ENCODE measurements at places on chromosomes 7 and 10. TPM values are rescaled to one million over a fixed set of nuclear protein-coding genes. Genes with fewer than 3 reads are reported as not detected.

- no peak for DNase-seq
Measured at GRCh38 chr10:124376411-124376810, 42.3 kb downstream of the OAT start.

- DNase-seq, result no peak
Measured at GRCh38 chr7:139854124-139854511, 25.1 kb downstream of the TBXAS1 start.

- DNase-seq, result peak; percentile 92
Measured at GRCh38 chr10:28628184-28628893, 49.0 kb upstream of the BAMBI start.

- no peak for DNase-seq
Measured at GRCh38 chr7:50475340-50475739, 25.2 kb upstream of the FIGNL1 start.

GRCh38 chr10:9807846-9808245 is 1209.8 kb upstream of the CELF2 start:
- DNase-seq, result no peak

DNA sequence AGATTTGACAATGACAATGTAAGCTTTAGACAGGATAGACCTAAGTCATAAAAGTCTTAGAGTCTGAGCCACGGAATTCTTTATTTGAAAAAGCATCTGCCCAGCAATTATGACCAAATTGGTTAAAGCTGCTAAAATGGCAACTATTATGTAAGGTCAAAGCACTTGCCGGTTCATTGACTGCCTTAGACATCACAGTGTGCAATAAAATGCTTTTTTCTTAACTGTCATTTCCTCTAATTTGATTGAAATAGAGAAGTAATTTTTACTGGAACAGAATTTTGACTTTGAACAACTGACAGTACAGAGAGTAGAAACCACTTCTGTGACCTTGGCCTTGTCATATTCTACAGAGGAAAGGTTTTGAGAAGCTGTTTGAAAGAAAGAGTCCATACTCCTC is 142.9 kb downstream of the THSD7A start:
- no peak for DNase-seq

GRCh38 chr10:101467286-101467770 is 113.4 kb downstream of the BTRC start:
- no peak for DNase-seq

- no peak for DNase-seq
Measured at GRCh38 chr10:114604357-114605130, 53.5 kb downstream of the ABLIM1 start.

DNA sequence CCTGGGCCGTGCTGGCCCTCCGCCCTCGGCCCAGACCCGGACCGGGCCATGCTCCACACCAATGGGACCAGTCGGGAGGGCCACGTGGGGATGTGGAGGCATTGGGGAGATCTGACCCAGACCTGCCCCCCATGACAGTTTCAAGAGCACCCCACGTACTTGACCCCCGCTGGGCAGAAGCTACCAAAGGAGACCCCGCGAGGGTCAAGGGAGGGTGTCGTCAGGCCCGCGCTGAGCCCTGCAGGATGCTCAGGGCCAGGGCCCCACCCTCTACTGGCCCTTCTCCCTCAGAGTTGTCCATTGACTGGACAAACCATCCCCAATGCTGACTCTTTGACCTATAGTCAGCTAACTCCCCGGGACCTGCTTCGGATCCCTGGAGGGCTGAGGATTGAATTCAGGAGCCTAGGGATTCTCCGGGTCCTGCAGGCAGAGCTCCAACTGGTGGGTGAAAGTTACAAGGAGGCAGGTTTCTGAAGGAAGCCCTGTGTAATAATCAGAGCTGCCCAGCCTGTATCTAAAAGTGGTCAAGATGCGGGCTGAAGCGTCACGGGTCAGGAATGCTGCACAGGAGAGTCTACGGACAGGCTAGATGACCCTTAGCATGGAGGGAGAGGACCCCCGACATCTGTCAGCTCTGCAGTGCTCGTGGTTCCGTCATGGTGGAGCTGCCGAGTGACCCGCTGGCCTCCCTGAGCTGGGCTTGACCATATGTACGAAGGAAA is 498 bp upstream of the CALHM2 start:
- DNase-seq, result no peak

GRCh38 chr7:27569106-27569505 is 93.6 kb downstream of the HIBADH start:
- DNase-seq, result no peak

- DNase-seq, result peak; percentile 83
Measured at GRCh38 chr10:35127289-35127891, 744 bp downstream of the CREM start.

DNA sequence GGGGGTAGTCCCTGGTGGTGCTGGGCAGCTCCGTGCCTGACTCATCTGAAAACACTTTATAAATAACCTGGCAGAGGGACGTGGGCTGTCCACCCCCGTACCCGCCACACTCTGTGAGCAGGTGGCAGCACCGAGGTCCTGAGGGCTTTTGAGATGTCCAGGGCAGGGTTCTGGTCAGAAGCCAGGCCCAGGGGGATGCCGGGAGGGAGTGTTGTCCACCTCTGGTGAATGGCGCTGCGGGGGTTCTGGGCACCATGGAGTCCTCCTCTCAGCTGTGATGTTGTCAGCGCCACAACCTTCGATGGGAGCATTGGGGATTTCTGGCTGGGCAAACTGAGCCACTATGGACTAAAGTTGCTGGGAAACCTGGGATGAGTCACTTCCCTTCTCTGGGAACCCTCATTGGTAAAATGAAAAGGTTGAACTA is 27.4 kb upstream of the GOLGA7B start:
- DNase-seq, result no peak

Gene SERPINE1
- total RNA-seq, result 7.0 TPM

Gene GDF2
- total RNA-seq, result not detected

Gene CLEC5A
- total RNA-seq, result 21.0 TPM

Gene ACTR3C
- total RNA-seq, result 3.3 TPM

Gene HERPUD2
- 33.8 TPM for total RNA-seq
